ENCODE measurements at places on chromosomes 2 and 18.

- no peak for DNase-seq
These were observed 88.9 kb upstream of the CYP1B1 start for GRCh38 chr2:38164881-38165280.

- no peak for DNase-seq
These were observed 189.3 kb upstream of the LRP1B start for GRCh38 chr2:142320067-142320466.

- DNase-seq = no peak
These were observed 14.3 kb downstream of the C2orf76 start for GRCh38 chr2:119352357-119352756.

- no peak for DNase-seq
These were observed 52.4 kb upstream of the SIX3 start for GRCh38 chr2:44889096-44889495.

- no peak for DNase-seq
These were observed 38.7 kb upstream of the CREB1 start for GRCh38 chr2:207491086-207491485.

GRCh38 chr2:191676790-191677645 lies 918 bp upstream of the NABP1 start:
- DNase-seq = no peak

- DNase-seq = no peak
These were observed 74.3 kb upstream of the CCDC150 start for GRCh38 chr2:196565106-196565765.

GRCh38 chr2:19807866-19808265 lies 93.9 kb downstream of the TTC32 start:
- no peak for DNase-seq

GRCh38 chr2:187552381-187552780 lies 1.9 kb downstream of the TFPI start:
- no peak for DNase-seq

- no peak for DNase-seq
These were observed 188.6 kb downstream of the LRP1B start for GRCh38 chr2:141942006-141942789.

GRCh38 chr2:181776336-181776735 lies 96.0 kb upstream of the NEUROD1 start:
- DNase-seq = no peak

DNA sequence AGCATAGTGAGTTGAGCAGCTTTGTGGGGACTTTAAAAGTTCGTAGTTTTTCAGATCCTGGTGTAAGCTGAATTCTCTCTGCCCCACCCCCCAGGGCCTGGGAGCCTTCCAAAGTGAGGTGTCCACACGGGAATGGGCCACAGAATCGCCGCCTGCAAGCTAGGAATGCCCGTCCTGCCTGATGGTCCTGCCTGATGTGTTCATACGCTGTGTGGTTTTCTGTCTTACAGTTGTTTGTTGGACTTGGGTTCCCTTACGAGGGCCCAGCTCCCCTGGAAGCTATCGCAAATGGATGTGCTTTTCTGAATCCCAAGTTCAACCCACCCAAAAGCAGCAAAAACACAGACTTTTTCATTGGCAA lies 158.7 kb downstream of the MGAT5 start:
- no peak for DNase-seq

- DNase-seq = no peak
These were observed 45.0 kb downstream of the EMILIN2 start for GRCh38 chr18:2891526-2892431.

DNA sequence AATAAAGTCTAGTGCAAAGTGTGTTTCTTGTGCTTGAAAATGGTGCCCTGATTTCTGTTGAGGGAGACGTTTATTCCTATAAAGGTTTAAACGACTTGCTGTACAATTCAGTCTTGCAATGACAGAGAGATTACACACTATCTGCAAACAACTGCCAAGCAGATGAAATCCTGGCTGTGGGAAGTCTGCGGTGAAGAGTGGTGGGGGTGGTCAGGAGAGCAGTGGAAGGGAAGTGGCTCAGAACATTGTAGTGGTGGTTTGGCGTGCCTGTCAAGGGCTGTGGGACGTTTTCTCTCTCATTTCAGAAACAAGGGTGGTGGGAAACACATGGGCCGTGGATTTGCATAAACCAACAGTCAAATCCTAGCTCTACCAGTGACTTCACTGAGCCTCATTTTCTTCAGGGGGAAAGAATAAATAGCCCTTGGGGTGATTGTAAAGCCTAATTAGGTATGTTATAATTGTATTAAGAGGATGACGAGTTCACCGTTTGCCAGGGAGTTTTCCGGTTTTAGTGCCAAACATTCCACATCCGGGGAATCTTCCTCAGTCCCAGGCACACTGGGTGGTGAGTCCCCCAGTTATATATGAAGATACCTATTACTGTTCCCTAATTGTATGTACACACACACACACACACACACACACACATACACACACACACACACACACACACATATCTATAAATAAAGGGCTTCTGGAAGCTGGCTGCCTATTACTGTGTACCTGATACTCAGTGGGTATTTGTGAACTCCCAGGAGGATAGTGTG lies 115.0 kb downstream of the SPTBN1 start:
- peak; percentile 70 for DNase-seq

DNA sequence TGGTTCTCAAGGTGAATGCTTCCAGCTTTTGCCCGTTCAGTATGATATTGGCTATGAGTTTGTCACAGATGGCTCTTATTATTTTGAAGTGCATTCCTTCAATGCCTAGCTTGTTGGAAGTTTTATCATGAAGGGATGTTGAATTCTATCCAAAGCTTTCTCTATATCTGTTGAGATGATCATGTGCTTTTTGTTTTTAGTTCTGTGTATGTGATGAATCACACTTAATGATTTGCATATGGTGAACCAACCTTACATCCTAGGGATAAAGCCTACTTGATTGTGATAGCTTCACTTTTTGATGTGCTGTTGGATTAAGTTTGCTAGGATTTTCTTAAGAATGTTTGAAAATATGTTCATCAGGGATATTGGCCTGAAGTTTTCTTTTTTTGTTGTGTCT lies 112.1 kb downstream of the MBD2 start:
- DNase-seq = no peak

DNA sequence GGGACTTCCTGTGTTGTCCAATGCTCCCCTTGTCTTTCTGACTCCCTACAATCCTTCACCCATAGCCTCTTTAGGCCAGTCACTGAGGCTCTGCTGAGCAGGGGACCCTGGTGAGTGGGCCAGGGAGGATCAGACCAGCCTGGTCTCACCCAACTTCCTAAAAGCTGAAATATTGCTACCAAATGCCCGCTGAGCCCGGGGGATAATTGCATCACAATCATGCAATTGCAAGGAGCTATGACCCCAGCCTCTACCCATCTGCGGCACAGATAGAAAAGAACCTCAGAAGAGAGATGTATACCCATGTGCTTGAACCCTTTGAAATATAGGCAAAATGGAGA lies 3.7 kb upstream of the SP100 start:
- no peak for DNase-seq

GRCh38 chr2:73080321-73081131 lies 9.0 kb upstream of the SFXN5 start:
- DNase-seq = no peak

- DNase-seq = no peak
These were observed 2.1 kb downstream of the NABP1 start for GRCh38 chr2:191679818-191680600.

DNA sequence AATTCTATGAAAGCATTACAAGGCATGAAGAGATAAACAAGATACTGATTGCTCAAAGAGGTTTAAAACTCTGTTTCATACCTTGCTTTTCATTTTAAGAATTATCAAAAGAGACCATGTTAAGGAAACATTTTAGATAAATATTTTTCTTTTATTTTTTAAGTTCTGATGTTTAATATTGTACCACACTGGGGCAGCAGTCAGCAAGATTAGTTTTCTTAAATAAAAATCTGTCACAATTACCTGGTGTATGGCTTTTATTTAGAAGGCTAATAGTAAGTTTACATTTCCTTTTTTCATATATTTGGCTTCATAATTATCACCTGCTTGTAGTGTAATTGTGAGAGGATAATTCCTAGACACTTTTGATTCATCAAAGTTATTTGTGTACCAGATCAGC lies 46.4 kb downstream of the ZNF804A start:
- no peak for DNase-seq

GRCh38 chr2:234488913-234489451 lies 7.9 kb downstream of the ARL4C start:
- DNase-seq = no peak

- no peak for DNase-seq
These were observed 283.6 kb downstream of the DYSF start for GRCh38 chr2:71736986-71737385.

DNA sequence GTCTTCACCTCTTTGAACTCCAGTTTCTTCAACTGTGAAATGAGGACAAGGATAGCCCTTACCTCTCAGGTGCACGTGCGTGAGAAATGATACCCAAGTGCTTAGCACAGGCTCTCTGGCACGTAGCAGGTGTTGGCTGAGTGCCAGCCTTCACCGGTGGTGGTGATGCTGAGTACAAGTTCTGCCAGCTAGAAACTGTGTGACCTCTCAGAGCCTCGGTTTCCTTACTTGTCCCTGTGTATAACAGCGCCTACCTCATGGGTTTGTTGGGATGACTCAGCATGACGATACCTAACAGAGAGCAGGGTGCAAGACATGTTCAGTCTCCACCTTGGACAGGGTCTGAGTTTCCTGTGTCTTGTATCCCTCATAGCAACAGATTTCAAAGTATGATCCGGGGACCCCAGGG lies 205.1 kb downstream of the TNS1 start:
- DNase-seq = no peak

DNA sequence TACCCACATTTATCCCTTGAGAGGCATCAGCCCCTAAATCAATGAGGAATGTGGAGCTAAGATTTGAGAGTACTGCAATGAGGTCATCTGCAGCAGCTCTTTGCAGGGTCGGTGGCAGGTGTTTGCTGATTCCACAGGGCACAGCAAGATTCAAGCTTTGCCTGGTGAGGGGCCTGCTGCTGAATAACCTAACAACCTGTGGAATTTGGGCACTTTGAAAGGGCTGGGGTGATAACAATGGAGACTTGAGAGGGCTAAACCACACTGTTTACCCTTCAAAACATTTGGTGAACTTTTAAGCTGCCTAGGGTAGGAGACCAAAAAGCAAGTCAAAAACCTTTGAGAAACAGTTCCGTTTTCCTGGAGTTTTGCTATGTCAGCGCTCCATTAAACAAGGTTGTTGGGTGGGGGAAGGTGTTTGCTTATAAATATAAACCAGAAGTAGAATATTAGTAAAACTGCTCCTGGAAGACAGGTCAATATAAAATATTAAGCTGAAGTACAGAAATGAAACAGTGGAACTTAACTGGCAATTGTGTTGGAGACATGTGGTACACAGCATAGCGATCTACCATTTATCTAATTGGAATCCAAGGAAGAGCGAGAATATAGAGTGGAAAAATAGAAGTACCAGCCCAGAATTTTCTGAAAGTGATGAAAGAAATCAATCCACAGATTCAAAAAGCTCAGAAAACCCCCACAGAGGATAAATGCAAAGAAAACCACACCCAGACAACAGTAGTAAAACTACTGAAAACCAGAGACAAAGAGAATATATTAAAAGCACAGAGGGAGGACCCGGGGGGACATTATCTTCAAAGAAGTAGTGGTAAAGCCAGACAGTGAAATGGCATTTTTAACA lies 15.7 kb downstream of the COPS8 start:
- DNase-seq = no peak

DNA sequence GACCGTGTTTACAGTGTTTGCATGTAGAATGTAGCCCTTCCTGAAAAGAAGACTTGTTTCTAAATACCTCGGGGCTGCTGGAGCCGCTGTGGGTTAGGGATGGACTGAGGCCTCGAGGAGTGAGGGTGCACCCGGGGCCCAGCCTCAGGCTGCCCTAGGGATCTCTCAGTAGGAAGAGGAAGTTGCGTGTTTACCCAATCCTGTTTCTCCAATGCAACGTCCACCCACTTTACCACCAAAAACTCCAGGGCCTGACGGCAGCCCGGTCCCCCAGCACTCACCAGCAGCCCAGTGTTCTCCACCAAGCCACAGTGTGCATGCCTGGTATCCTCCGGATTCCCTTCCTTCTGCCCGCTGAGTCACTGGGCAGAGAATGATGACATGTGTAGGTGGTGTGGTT lies 255.8 kb downstream of the GLI2 start:
- no peak for DNase-seq

DNA sequence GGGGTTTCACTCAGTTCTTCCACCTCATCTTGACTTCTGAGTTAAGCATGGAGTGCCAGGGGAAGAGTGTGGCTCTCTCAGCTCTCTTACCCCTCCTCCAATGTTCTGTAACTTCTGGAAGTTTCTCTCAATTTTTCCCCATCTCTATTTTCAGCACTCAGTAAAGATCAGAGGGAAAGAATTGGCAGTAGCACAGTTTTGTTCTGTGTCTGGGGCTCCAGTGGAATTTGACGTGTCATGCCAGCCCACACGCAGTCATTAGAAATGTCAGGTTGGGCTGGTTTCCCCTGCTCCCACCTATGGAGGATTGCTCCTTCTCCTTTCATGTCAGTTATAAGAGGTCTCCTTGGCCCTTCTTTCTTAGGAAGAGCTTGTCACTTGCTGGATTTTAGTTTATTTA lies 104.6 kb upstream of the COL3A1 start:
- no peak for DNase-seq

DNA sequence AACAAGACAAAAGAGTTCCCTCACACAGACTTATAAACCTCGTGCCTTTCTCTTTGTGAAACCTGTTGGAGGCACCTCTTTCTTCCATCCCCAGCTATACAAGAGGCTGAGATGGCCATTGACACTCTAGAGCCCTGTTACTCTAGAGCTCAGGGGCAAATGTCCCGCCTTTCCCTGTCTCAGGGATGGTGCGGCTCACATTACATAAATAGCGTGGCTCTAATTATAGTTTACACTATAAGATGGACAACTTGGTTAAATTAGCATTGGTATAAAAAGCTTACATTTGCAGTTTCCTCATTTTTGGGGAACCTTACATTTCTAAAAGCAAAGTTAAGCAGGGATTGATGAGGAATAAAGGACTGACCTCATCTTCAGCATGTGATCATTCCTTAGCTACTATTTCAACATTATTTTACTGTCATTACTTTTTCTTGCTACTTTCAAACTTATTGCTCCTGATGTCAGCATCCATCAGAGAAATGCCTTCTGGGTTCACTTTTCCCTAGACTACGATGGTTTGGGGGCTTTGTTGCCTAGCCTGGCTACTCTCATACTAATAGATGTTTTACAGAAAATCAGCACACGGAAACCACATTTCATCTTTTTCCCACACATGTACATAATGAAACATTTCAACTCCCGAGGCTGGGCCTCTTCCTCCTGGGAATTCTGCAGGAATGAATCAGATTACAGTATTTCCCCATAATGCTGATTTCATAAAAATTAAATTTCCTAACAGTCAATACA lies 40.4 kb downstream of the FTCDNL1 start:
- DNase-seq = no peak

DNA sequence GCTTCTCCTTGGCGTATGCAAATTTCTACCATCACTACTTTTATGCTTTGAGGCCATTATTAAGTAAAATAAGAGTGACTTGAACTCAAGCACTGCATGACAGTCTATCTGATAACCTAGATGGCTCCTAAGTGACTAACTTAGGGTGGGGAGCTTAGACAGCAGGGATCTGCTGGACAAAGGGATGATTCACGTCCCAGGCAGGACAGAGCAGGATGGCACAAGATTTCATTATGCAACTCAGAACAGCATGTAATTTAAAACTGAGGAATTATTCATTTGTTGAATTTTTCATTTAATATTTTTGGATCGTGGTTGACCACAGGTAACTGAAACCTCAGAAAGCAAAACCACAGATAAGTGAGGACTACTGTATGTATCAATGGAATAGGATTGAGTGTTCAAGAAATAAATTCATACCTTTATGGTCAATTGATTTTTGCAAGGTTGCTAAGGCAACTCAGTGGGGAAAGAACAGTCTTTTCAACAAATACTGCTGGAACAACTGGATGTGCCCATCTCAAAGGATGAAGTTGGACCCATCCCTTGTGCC lies 115.3 kb downstream of the MBD2 start:
- DNase-seq = no peak

- DNase-seq = peak; percentile 74
These were observed 108.6 kb downstream of the COMMD1 start for GRCh38 chr2:62014102-62014501.
